ENCODE measurements at places on chromosomes 3 and 15. TPM values are rescaled to one million over a fixed set of nuclear protein-coding genes. Genes with fewer than 3 reads are reported as not detected.

- DNase-seq, result no peak
These were observed 307.4 kb upstream of the RARB start for GRCh38 chr3:25120665-25121064.

GRCh38 chr3:12308517-12308916 is 19.6 kb downstream of the PPARG start:
- DNase-seq, result no peak

DNA sequence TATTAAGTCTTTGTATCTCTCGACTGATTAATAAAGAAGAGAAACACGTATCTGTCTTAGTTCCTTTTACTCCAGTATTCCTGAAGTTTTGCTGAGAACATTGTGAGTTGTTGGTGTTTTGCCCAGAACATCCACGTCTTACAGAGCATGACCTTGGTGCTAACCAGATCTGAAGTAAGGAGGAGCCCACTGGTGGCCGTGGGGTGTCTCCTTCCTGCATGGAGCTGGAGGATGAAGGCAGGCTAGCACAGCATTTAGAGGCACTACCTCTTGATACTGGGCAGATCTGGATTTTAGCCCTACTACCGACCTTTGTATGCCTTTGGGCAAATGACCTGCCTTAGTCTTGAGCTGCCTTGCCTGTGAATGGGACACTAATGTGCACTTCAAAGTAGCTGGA is 28.9 kb upstream of the ESYT3 start:
- no peak for DNase-seq

The SI gene
- total RNA-seq, result 0.14 TPM

- no peak for DNase-seq
These were observed 55.7 kb upstream of the CP start for GRCh38 chr3:149277331-149277813.

DNA sequence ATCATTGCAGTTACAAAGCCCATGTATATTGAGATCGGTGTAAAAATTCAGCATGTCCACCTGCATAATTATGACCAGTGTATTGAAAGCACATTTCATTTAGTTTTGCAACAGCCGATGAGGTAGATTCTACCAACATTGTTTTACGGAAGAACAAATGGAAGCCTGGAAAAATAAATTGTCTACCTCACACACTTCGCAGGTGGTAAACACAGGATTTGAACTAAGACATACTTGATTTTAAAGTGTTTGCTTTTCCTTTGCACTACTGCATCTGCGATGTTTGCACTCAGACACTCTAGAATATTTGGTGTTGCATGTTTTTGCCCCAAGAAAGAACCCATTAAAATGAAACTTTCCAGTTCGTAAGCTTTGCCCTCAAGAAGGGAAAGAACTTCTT is 148.4 kb downstream of the PGPEP1L start:
- DNase-seq, result no peak

The CLSTN2 gene
- total RNA-seq, result 28.0 TPM

DNA sequence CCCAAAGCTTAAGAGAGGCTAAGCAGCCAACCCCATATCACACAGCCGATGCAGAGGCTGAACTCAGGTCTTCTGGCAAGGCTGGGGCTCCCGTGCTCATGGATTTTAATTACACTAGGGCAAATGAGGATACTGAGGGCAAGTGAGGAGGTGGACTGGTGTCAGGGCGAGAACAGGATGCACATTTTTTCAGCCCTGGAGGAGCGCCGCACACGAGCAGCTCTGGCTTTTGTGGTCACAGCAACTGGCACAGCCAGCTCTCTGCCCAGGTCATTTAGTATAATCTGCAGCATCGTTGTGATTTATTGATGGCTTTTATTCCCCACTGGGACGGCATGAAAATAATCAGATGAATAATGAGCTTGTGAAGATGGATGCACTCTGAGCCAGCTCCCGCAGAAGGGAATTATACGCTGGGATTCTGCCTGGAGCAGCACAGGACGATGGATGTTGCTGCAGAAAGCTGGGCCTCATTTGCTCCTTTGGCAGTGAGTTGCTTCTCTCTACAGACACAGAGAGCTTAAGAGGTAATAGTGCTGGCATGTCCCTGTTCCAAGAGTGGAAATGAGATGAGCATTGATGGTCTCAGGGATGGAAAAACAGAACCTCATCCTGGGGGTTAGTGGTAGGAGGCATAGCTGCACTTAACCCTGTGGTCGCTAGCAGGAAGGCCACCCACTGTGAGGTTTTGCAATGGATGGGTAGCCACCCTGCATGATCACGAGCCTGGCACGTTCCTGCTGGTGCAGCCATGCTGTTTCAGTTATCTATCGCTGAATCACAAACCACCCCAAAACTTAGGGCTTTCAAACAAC is 135.4 kb downstream of the UACA start:
- DNase-seq, result peak; percentile 50

DNA sequence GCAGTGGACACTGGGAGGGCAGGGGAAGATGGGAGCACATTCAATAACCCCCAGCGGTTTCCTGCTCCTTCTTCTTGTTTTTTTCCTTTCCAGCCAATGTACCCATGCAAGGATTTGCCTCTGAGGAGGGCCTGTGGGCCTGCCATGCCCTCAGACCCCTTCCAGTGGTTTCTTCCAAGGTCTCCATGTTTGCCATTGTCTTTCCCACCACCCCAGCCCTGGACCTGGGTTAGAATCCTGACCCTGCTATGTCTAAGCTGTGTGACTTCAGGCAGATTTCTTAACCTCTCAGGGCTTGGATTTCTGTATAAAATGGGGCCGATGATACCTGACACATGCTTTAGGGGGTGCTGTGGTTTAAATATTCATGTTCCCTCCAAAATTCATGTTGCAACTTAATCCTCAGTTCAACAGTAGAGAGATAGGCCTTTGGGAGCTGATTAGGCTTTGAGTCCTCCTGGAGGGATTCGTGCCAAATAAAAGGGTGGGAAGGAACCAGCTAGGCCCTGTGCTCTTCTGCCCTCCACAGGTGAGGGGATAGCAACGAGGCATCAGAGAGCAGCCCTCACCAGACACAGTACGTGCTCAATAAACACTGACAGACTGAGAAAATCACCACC is 46.3 kb upstream of the FLNB start:
- no peak for DNase-seq

The TLR9 gene
- 0.46 TPM for total RNA-seq

GRCh38 chr15:98813951-98814350 is 165.6 kb downstream of the IGF1R start:
- DNase-seq, result no peak

The TMEM266 gene
- total RNA-seq, result 0.28 TPM

Measured in posterior vena cava (tissue), 2 donors.